T47D (cell line): ENCODE measurements at places on chromosomes 13 and 19.

DNA sequence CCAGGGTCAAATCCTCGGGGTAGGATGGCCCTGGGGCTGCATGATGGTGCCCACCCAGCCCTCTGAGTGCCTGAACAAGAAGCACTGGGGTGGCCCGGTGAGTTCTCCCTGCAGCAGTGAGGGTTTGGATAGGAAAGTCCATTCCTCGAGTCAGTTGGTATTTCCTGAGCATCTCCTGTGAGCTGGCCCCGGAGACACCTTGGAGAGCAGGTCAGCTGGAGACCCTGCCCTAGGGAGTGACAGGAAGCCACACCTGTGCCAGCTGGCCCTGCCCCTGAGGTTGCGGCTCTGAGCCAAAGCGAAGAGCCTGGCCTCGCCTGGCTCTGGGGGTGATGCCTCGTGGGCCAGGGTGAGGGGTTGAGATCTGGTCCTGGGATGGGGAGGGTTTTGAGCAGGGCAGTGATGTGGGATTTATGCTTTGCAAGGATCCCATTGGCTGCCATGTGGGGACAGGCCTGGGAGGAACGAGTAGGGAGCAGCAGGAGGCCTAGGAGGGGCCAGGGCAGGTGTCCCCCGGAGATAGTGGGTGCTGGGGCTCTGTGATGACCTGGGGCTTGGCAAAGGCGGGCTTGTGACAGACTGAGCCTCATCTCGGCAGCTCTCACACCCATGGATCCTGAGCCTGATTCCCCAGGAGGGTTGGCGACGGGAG is 16.0 kb downstream of the CRTC1 start:
- DNase-seq = no peak

GRCh38 chr19:15296841-15297415 is 35.4 kb downstream of the BRD4 start:
- no peak for DNase-seq

DNA sequence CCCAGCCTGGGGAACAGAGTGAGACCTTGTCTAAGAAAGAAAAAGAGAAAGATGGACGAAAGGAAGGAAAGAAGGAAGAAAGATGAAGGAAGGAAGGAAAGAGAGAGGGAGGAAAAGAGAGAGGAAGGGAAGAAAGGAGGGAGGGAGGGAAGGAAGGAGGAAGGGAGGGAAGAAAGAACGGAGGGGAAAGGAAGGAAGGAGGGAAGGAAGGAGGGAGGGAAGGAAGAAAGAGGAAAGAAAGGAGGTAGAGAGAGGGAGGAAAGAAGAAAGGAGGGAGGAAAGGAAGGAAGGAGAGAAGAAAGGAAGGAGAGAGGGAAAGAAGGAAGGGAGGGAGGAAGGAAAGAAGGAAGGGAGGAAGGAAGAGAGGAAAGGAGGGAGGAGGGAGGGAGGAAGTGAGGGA is 20.9 kb downstream of the CABP5 start:
- DNase-seq = no peak

DNA sequence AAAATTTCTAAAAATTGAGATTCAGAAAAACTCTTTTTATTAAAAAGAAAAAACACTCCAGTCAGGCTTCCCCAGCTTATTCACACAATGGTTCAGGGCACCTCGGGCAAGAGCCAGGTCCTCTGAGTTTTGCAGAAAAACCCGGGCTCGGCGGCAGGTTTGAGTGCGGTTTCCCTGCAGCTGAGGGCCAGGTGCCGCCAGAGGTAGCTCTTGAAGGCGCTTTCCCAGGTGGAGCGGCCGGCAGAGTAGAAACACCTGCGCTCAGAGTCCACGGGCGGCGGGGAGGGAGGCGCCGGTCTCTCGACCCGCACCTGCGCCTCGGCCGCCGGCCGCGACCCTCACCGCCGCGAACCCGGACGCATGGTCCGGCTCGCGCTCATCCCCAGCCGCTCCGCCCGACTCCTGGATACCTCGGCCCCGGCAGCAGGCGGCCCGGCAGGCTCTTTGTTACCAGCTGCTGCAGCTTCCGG is 444 bp downstream of the PROSER1 start:
- DNase-seq = no peak

- DNase-seq = no peak
Measured at GRCh38 chr13:106118996-106119395, 416.5 kb downstream of the EFNB2 start.

DNA sequence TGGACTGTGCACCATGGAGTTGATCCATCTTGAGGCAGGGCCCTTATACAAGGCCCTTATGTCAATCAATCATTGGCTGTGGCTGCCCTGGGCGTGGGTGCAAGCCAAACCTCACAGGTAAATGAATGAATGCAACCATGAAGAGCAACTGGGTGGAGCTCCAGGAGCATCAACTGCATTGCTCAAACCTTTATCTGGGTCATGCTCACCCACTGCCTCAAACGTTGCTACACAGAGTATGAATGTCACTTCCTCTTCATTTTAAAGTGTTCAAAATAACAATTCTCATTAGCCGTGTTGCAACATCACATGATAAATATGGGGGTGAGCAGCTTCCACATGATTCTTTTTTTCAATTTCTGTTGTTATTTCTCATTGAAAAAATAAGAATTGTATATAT is 6.4 kb upstream of the ZNF333 start:
- no peak for DNase-seq

GRCh38 chr13:98825659-98826058 is 73.2 kb upstream of the SLC15A1 start:
- DNase-seq = no peak

DNA sequence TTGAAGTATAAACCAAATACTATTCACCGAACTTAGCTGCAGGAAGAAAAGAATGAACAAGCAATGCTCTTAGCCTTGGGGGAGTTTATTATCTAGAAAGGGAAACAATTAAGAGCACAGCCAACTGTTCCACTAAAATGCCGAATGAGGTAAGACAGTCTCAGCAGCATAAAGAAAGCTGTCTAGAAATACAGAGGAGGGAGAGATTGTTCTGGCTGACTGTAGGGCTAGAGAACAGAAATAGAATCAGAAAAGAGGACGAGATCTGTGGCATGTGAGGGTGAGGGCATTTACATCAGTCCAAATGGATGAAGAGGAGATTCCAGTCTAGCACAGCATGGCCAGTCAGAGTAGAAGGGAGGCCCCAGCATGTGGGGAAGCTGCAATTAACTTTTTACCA is 56.8 kb upstream of the TNFRSF19 start:
- DNase-seq = no peak

GRCh38 chr19:35657904-35658700 is 8.2 kb upstream of the UPK1A start:
- DNase-seq = no peak

GRCh38 chr19:28405346-28405742 is 807.6 kb downstream of the UQCRFS1 start:
- DNase-seq = no peak

GRCh38 chr13:41697578-41697977 is 240.2 kb downstream of the RGCC start:
- no peak for DNase-seq

DNA sequence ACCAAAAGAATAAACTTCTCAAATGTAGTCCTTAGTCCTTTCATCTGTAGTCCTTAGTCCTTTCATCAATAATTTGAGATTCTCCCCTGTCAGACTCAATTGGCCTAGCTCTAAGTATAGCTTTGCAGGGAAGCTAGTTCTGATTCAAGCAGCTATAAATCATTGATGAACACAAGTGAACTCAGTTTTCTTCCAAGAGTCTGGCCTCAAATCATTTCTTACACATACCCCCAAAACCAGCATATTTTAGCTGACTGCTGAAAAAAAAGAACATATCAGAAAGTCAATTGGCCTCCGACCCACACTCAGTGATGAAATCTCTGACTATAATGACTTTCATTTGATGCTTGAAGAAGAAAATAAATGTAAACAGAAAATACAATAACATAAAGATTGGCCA is 64.9 kb downstream of the TNFSF11 start:
- DNase-seq = no peak

DNA sequence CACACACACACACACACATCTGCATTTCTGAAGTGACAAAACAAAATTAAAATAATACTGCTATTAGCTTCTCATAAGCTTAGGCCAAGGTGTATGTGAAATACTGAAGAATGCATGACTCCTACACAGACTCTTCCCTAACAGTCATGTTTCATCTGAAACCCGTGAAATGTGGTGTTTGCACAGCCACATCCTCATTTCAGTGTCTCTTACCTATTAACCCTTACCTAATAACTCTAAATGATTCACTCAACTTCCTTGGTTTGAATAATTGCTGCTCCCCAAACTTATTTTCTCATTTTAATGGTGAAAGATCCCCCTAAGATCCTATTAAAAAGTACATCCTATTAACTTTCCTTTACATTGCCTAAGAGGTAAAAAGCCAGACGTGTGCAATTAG is 117.6 kb downstream of the MIPEP start:
- no peak for DNase-seq

GRCh38 chr13:113634279-113635047 is 23.5 kb downstream of the ATP4B start:
- no peak for DNase-seq

DNA sequence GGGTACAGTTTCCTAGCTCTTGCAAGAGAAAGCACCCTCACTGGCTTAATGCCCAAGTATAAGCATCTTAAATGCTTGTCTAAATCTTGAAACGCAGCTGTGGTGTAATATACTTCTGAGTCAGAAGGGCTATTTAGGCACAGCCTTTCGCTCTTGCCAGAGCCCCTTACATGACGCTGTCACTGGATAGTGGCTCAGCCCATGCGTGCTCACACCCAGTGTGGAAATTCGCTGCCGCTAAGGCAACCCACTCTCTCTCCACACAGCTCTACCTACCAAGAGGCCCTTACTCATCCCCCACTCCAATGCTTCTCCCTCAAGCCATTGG is 24.0 kb downstream of the UQCRFS1 start:
- no peak for DNase-seq

- DNase-seq = no peak
Measured at GRCh38 chr19:19213426-19214158, 1.8 kb downstream of the NCAN start.

GRCh38 chr13:46290434-46290833 is 78.7 kb downstream of the LRRC63 start:
- no peak for DNase-seq

DNA sequence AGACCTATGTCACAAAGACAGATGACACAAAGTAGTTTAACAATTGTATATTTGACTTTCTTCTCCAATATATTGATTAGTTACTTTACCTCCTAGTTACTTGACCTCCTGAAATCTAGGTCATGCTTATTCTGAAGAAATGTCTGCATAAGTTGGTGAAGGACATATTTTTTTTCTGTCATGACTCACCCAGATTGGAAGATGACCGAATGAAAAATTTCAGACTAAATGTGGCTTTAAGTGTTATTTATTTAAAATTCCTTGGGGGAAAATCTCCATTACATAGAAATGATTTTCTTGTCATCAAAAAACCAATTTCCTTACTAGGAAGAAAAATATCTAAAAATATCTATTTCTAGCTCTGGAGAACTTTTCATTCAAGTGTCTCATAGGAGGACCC is 217.1 kb downstream of the POSTN start:
- no peak for DNase-seq

GRCh38 chr13:26270707-26271106 is 16.8 kb downstream of the CDK8 start:
- DNase-seq = no peak

DNA sequence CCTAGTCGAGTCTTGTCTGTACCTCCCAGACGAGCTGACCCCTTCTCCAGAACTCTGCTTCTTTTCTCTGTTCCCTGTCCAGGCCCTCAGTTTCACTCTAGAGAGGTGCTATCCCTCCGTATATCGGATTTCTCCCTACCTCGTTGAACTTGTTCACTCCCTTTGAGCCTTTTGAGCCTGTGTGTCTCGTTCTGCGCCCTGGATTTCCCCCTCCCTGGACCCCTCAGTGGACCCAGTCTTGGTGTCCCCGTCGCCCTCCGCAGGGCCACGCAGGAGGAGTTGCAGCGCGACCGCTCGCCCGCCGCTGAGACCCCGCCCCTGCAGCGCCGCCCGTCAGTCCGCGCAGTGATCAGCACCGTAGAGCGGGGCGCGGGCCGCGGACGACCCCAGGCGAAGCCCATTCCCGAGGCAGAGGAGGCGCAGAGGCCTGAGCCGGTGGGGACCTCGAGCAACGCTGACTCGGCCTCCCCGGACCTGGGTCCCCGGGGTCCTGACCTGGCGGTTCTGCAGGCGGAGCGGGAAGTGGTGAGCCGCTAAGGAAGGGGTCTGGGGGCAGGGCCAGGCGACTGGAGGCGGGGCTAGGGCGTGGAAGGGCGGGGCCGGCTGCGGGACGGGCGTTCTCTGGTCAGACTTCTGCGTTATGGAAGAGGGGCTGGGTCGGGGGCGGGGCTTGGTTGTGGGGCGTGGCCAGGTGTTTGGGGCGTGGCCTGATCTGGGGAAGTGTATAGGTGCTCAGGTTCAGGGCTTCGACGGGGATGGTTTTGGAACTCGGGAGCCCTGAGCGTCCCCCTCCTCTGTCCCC is 5.5 kb downstream of the EPS8L1 start:
- DNase-seq = no peak

DNA sequence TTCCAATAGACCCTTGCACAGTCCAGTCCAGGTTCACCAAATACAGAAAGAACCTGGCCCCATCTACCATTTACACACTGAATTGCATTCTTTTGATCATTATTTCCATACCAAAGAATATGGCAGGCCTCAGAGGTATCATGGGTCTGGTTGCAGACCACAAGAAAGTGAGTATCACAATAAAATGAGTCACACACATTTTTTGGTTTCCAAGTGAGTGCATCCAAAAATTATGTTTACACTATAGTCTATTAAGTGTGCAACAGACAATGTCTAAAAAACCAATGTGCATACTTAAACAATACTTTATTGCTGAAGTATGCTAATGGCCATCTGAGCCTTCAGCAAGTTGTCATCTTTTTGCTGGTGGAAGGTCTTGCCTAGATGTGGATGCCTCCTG is 105.3 kb downstream of the SPACA7 start:
- DNase-seq = no peak

GRCh38 chr19:398719-399118 is 10.2 kb downstream of the C2CD4C start:
- no peak for DNase-seq

- no peak for DNase-seq
Measured at GRCh38 chr13:40692946-40693345, 26.5 kb upstream of the FOXO1 start.

- no peak for DNase-seq
Measured at GRCh38 chr19:35432911-35433310, 15.1 kb upstream of the FFAR2 start.

DNA sequence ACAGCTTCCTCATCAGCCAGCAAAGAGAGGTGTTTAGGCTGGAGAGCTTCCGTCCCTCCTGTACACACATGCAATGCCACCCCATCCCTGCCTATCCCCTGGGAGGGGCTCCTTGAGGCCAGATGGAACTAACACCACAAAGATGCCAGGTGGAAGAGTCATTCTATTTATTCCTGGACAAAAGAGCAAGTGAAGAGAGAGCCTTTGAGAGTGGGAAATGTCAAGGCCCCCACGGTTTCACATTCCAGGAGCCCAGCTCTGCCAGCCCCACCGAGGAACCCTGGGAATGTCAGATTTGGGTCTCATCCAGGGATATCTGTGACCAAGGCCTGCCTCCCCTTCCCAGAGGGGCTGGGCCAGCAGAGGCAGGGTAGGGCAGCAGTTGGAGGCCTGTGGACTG is 30.8 kb upstream of the IGFL1 start:
- no peak for DNase-seq
